ENCODE measurements at places on chromosomes 2 and 18. TPM values are rescaled to one million over a fixed set of nuclear protein-coding genes. Genes with fewer than 3 reads are reported as not detected.

GRCh38 chr18:55419132-55419946 is 168.7 kb downstream of the TCF4 start:
- H3K4me1 ChIP-seq: peaks cover 10% of the 10 kb centered on the region
- no peaks in the 10 kb centered on the region for H3K36me3 ChIP-seq
- no peaks in the 10 kb centered on the region for H3K27me3 ChIP-seq

DNA sequence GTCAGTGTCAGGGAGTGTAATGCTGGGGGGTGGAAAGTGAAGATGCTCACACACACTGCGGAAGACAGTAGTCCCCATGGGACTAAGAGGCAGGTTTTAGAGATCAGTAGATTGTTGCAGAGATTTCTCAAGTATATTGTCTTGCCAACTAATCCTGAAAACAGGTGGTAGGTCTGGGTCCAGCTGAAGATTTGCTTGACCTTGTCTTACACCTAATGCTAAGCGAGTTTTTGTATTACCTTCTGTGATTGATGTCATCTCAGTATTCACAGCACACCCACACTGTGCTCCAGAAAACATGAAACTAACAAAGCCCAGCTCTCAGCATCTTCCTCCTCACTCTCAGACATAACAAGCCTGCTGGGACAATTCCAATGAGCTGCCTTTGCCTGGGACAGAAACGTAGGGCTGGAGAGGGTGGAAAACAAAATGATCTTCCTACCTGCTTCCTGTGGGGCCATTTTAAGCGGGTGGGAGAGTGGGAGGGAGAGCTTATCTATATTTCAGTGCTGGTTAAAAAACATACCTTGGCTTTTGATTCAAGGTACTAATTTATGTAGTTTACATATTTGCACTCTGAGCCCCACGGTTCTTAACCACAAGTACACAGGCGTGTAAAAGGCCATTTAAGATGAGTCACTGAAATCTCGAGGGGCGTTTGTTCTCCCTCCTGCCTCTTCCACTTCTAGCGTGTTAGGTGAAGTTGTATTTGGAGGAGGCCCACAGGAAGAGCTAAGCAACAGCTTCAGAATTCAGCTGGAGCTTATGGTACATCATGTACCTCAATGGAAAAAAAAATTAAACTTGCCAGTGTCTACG is 23.1 kb upstream of the RBMS1 start:
- H3K4me1 ChIP-seq: no peaks in the 10 kb centered on the region
- H3K4me3 ChIP-seq: no peak overlapping the region
- H3K36me3 ChIP-seq: no peaks in the 10 kb centered on the region
- DNase-seq: no peak

Gene FBXO15
- total RNA-seq: 6.5 TPM

DNA sequence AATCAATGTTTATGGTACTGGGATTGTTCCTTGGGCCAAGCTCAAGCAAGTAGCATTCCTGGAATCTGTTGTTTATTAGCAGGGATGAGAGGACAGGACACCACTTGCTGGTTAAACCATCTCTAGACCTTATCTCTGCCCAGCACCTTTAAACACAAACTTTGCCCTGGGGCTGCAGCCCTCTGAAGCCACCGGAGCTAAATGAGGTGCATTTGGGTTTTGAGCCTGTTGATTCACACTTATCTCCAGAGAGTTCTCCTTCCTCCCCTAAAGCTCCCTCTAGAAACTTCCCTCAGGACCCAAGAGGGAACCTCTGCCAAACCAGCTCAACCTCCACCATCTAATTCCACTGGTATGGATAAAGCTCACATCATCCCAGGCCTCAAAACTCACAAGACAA is 94.8 kb upstream of the EPAS1 start:
- no peaks in the 10 kb centered on the region for H3K4me1 ChIP-seq
- no peak for DNase-seq
- H3K36me3 ChIP-seq: no peaks in the 10 kb centered on the region
- H3K4me3 ChIP-seq: no peak overlapping the region

DNA sequence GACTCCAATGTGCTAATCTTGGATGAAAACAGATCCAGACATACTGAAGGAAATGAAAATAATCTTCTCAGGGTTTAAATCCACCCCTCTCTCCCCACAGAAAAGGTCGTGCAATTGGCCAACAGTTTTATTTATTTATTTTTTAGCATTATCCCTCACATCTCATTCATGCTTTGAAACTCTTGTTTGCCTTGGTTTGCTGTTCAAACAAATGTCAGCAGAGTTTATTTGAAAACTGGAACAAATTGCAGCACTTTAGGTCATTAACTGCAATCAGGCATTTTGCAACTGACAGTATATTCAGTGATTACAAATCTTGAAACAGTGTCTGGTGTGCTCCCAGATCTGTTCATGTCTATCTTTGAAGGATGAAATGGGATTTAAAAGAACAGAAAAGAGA is 220.6 kb downstream of the SLC4A10 start:
- no peaks in the 10 kb centered on the region for H3K36me3 ChIP-seq
- H3K27ac ChIP-seq: no peak overlapping the region
- no peak for DNase-seq
- H3K4me3 ChIP-seq: no peak overlapping the region
- H3K4me1 ChIP-seq: no peaks in the 10 kb centered on the region

Gene PRLH
- not detected for total RNA-seq

DNA sequence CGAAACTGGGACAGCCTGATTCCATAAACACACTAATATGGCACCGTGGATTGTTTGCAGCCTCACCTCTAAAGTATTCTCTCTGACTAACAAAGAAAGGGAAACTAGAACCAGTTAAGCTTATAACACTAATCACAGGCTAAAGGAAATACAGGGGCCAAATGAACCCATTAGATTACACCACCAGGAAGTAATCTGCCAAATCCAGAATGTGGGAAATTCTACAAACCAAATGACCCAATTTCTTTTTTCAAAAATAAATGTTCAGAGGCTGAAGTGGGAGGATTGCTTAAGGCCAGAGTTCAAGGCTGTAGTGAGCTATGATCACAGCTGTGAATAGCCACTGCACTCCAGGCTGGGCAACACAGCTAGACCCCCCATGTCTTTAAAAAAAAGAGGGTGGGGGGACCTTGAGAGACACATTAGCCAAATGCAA is 1.5 kb upstream of the MPPE1 start:
- H3K4me3 ChIP-seq: peak overlapping the region; percentile 67
- peaks cover 6% of the 10 kb centered on the region for H3K36me3 ChIP-seq
- H3K27me3 ChIP-seq: no peaks in the 10 kb centered on the region
- peak overlapping the region; percentile 98 for H3K27ac ChIP-seq
- H3K4me1 ChIP-seq: peaks cover 5% of the 10 kb centered on the region

DNA sequence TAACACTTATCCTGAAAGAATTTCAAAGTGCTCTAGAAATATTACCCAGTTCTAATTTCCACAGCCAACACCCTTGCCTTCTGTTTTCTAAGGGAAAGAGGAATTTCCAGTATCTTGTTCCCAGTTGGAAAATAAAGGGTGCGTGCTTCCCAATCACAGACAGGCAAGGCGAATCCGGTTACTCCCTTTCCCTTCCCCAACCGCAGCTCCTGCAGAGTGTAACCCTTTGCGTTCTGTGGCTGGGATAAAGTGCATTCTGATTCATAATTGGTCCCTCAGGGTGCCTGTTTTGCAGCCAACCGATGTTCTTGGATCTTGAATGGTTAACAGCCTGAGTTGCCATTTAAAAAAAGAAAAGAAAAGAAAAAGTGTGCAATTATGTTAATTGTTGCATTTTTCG is 40.6 kb upstream of the PGAP1 start:
- H3K27me3 ChIP-seq: no peaks in the 10 kb centered on the region
- no peak overlapping the region for H3K27ac ChIP-seq
- H3K36me3 ChIP-seq: no peaks in the 10 kb centered on the region
- no peak for DNase-seq
- H3K4me1 ChIP-seq: no peaks in the 10 kb centered on the region

DNA sequence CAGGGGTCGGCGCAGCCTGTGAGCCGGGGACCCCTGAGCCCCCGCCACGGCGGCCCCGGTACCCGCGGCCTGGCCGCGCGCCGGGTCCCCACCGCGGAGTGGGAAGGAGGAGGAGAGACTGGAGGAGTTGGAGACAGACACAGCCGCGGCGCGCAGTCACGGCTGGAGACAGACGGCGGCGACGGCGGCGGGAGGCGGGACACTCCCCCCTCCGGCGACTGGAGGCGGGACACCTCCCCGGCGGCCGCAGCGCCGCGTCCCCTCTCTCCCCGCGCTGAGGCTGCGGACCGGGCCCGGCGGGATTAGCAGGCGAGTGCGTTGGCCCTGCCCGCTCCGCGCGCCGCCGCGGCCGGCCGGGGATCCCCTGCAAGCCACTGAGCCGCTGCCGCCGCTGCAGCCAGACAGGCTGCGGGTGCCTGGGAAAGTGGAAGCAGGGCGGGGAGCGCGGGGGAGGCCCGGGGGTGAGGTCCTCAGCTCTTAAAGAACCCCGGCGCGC is 1.0 kb upstream of the LDLRAD4 start:
- peaks cover 3% of the 10 kb centered on the region for H3K27me3 ChIP-seq
- H3K27ac ChIP-seq: no peak overlapping the region
- H3K36me3 ChIP-seq: no peaks in the 10 kb centered on the region
- H3K4me3 ChIP-seq: no peak overlapping the region
- H3K4me1 ChIP-seq: peaks cover 19% of the 10 kb centered on the region

GRCh38 chr18:68033466-68033865 is 516.9 kb upstream of the DSEL start:
- no peak for DNase-seq
- H3K27ac ChIP-seq: no peak overlapping the region
- H3K36me3 ChIP-seq: no peaks in the 10 kb centered on the region

DNA sequence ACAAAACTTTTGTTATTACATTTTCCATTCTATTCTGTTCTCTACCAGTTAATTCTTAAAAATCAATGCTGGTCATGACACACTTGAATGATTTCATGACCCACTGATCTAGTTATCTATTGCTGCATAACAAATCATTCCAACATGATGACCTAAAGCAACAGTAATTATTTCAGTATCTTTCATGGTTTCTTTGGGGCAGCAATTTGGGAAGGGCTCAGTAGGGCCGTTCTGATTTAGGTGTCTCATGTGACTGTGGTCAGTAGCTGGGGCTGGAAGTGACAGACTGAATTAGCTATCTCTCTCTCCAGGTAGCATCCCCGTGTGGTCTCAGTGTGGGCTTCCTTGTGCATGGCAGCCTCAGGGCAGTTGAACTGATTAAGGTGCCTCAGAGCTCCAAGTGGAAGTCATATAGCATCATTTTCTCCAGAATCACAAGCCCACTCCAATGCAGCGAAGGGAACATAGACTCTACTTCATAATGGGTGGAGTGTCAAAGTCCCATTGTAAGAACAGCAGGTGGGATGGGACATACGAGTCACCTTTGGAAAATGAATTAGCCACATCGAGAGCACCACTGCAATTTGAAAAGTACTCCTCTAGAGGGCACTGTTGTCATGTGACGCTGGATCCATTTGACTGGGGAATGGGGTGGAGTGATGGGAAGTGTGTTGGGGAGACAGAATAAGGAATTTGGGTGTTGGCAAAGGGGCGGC is 39.1 kb upstream of the FAM136A start:
- H3K4me1 ChIP-seq: no peaks in the 10 kb centered on the region
- DNase-seq: peak; percentile 18
- H3K4me3 ChIP-seq: no peak overlapping the region
- H3K27ac ChIP-seq: no peak overlapping the region

Gene SERPINB10
- total RNA-seq: 0.33 TPM

- H3K36me3 ChIP-seq: no peaks in the 10 kb centered on the region
- no peaks in the 10 kb centered on the region for H3K27me3 ChIP-seq
- H3K27ac ChIP-seq: no peak overlapping the region
Measured at GRCh38 chr2:8986327-8986976, 17.0 kb downstream of the MBOAT2 start.

Gene TRAPPC8
- 109 TPM for total RNA-seq

DNA sequence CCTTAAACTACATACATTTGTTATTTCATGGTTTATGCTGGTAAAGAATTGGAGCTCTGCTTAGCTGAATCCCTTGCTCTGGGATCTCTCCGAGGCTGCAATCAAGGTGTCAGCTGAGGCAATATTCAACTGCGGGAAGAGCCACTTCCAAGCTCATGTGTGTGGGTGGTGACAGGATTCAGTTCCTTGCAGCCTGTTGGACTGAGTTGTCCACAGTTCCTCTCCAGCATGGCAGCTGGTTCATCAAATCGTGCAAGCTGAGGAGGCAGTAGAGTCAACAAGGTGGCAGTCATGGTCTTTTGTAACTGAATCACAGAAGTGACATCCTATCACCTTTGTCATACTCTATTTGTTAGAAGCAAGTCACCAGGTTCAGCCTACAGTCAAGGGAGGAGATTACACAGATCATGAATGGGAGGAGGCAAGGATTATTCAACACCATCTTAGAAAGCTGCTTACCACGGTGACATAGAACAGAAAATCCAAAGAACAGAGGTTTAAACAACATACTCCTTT is 56.9 kb downstream of the CTIF start:
- no peak for DNase-seq
- peaks cover 4% of the 10 kb centered on the region for H3K36me3 ChIP-seq
- no peak overlapping the region for H3K27ac ChIP-seq
- no peak overlapping the region for H3K4me3 ChIP-seq
- peaks cover 34% of the 10 kb centered on the region for H3K4me1 ChIP-seq
- no peaks in the 10 kb centered on the region for H3K27me3 ChIP-seq

GRCh38 chr2:95004287-95004686 is 21.2 kb upstream of the MAL start:
- no peak overlapping the region for H3K27ac ChIP-seq
- peaks cover 6% of the 10 kb centered on the region for H3K27me3 ChIP-seq
- no peak for DNase-seq
- H3K36me3 ChIP-seq: no peaks in the 10 kb centered on the region
- H3K4me1 ChIP-seq: peaks cover 4% of the 10 kb centered on the region
- H3K4me3 ChIP-seq: no peak overlapping the region

DNA sequence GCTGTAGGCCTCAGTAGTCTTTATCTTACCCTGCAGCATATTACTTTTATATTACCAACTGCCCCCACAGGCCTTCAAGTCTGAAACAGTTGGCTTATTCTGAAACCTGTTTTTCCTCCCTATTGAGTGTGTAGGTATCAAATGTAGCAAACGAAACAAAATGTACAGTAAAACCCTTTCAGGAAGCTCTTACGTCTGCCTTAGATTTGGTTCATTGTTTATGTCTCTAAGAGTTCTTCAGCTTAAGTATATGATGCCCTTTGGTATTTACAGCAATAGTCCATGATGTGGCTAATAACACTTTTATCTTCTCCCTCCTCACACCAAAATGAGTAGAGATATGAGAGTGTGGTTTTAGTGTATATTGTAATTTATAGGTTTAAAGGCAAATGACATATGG is 108.8 kb downstream of the DOCK10 start:
- no peaks in the 10 kb centered on the region for H3K27me3 ChIP-seq
- no peak overlapping the region for H3K4me3 ChIP-seq
- H3K4me1 ChIP-seq: no peaks in the 10 kb centered on the region

DNA sequence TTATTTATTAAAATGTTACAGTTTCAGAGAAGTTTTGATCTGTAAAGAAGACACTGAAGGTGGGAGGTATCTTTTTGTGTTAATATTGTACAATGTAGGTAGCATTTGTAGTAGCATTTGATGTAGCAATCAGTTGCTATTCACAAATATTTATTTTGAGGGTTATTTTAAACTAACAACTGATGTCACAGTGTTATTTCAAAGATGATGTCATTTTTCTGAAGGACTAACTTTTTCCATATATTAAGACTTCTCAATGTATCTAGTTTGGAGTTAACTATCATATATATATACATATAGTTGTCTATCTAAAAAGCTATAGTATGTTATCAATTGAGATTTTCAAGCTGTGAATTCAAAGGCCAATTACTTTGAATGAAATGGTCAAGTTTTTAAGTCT is 1003.3 kb downstream of the DSC3 start:
- H3K36me3 ChIP-seq: no peaks in the 10 kb centered on the region
- no peak overlapping the region for H3K27ac ChIP-seq
- DNase-seq: no peak
- H3K4me1 ChIP-seq: no peaks in the 10 kb centered on the region
- no peak overlapping the region for H3K4me3 ChIP-seq
- no peaks in the 10 kb centered on the region for H3K27me3 ChIP-seq

- H3K4me3 ChIP-seq: no peak overlapping the region
- DNase-seq: no peak
- H3K27ac ChIP-seq: no peak overlapping the region
- H3K4me1 ChIP-seq: no peaks in the 10 kb centered on the region
- no peaks in the 10 kb centered on the region for H3K36me3 ChIP-seq
Measured at GRCh38 chr2:56508662-56509061, 324.9 kb downstream of the CCDC85A start.

Gene COLEC11
- total RNA-seq: 31.1 TPM
